ENCODE measurements at places on chromosomes 6 and 20.

GRCh38 chr6:29793036-29793356 is 34.6 kb upstream of the HLA-G start:
- DNase-seq: no peak

DNA sequence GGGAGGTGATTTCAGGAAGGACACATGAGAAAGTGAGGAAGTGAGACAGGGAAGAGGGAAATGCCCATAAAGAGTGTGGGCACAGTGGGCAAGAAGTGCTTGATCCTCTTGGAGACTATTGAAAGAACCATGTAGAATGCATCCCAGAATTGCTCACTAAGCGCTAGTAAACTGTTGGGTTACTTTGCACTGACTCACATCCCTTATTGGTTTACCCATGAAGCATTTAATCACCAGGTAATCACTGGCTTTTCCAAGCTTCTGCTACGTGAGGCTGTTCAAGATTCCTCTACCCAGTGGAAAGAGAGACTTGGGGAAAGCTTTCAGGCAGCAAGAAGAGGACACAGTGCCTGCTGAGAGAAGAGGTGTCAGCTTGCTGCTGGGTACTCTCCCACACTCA is 410.0 kb upstream of the JAG1 start:
- no peak for DNase-seq

- no peak for DNase-seq
Observed at GRCh38 chr20:1897965-1898464, 2.8 kb downstream of the SIRPA start.

DNA sequence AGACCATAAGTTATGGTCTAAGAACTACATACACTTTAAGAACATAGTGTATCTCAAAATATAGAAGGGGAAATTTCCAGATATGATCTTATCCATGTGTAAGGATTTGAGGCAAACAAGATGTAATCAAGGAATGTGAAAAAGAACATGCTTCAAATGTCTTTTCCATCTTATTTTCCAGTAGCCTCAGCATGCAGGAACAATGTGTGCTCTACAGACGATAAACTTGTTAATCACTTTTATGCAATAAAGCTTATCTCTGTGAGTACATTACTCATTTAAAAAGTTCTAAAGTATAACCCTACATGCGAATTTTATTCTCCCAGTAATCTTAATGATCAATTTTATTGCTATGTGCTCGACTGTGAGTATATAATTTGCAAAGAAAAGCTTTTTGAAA is 185.2 kb downstream of the ALDH8A1 start:
- no peak for DNase-seq

GRCh38 chr20:21384308-21384892 is 12.9 kb downstream of the NKX2-4 start:
- no peak for DNase-seq

- DNase-seq: peak; percentile 22
Observed at GRCh38 chr20:53282217-53282955, 310.2 kb downstream of the TSHZ2 start.

- peak; percentile 66 for DNase-seq
Observed at GRCh38 chr6:44078827-44079671, 48.2 kb downstream of the MRPL14 start.

DNA sequence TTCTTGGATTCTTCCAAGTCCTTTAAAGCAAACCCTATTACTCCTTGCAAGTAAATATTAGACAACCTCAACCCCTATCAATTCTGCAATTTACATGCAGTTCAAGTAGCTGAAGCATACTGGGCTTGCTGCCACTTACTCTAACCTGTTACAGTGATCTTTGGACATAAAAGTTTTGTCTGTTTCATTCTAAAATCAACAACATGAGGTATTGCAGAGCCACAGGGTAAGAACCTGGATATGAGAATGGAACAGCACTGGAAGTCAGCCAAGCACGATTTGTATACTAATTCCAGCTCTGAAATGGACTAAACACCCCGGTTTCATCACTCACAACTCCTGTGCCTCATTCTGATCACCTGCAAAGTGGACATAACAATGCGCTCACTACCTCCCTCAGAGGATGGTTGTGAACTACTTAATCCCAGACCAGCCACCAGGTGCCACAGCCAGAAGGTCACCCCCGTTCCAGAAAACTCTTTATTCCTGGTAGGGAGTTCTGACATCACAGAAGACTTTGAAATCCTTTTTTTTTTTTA is 270.0 kb downstream of the ADGB start:
- DNase-seq: no peak

DNA sequence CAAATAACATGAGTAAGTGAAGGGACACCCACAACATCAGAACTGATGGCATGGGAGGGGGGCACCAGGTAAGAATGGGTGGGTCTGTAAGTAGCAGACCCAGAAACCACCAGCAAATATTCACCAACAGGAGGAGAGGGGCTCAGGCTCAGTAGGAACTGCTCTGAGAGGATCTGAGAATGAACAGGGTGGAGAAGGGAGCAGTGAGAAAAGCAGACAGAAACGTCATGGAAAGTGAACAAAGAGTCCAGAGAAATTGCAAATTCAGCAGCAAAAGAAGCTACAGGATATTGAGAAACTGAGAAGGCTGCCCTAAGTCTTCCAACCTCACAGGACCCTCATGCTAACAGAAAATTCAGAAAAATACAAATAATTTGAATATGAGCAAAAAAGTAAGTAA is 121.3 kb downstream of the KIF16B start:
- DNase-seq: no peak

GRCh38 chr6:153947808-153948447 is 91.1 kb upstream of the OPRM1 start:
- peak; percentile 10 for DNase-seq

DNA sequence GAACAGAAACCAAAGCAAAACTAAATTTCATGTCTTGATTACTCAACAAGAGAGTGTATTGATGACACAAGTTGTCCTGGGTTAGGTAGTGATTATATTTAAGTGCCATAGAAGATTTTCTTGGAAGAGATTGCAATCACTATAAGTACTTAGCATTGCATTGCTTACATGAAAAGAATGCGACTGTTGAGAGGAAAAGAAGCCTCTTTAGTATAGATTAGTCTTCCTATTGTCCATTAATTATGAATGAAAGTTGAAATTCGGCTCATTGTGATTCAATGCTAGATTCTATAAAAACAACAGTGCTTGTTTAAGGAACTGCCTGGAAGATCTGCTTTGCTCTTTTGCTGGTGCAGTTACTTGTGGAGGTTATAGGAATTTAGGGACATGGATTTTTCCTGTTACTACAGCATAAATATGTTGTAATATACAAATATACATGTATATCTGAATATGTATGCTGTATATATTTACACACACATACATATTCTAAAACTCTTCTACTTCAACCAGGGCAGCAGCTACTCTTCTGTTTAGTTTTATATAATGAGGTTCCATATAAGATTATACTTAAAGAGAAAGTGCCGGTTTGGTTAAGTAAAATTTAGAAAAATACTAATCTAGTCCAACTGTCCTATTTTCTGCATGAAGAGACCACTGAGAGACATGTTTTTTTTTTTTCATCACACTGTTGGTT is 796.3 kb downstream of the KIF16B start:
- DNase-seq: no peak

DNA sequence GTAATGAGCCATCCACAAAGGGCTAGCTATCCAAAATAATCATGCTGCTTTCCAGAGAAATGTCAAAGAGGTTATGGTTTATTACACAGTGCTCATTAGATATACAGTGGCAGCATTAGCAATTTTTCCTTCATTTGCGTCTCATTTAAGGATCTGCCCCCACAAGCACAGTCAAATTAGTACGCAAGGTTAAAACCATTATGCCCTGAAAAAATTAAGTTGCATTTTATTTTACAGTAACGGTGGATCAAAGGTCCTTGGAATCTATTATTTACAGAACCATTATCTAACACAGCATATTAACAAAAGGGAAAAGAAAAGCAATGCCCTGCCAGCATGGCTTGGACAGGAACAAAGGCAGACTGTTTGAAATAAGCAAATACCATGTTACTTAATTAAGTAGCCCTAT is 144.8 kb downstream of the PDSS2 start:
- DNase-seq: no peak

DNA sequence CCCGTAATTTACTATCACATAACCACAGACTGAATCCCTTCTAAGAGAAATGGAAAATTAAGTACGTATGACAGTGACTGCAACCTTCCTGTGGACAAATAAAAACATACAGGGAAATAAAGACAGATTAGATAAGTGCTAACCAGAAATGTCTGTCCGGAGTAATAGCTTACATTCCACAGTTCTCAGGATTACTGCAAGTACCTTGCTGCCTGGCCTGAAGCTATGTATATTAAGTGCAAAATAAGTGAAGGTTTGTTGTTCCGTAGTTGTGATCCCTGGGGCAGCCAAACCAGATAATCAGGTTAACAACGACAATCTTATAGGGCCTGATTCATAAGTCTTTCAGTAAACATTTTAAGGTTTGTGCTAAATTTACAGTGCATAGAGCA is 2.8 kb downstream of the NEDD9 start:
- DNase-seq: peak; percentile 65

- DNase-seq: no peak
Observed at GRCh38 chr20:63372971-63373885, 12.1 kb upstream of the CHRNA4 start.

DNA sequence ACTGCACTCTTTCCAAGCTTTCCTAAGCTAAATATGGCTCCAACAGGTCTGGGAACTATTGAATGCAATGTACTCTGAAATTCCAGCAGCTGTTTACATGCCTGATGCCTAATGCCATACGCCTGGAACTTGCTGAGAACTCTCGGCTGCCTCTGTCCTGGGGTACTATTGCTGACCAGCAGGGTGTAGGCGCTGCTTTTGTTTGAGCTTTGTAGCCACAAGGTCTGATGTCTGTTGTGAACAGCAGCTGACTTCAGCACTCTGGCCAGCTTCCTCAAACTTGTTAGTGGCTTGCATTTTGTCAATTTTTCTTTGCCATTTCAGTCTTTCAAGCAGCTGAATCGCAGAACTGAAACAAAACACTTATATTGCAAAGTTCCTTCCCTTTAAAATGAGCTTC is 26.7 kb downstream of the SAYSD1 start:
- DNase-seq: peak; percentile 53

GRCh38 chr6:13575377-13575775 is 975 bp downstream of the SIRT5 start:
- no peak for DNase-seq

DNA sequence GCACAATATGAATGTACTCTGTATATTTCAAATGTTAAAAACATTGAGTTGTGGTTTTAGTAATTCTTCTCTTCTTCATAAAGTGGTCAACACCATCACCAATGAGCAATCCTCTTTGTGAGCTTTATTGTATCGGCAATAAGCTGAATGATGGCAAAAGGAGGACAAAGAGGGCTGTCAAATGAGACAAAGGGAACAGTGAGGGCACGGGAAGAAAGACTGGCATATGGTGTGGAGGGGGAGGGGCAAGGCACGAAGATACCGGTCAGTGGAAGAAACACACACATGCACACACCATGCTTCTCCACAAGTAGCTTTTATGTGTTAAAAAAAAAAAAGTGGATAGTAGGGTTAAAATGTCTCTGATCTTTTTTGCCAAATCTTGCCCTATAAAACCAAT is 506.8 kb upstream of the CITED2 start:
- DNase-seq: no peak

DNA sequence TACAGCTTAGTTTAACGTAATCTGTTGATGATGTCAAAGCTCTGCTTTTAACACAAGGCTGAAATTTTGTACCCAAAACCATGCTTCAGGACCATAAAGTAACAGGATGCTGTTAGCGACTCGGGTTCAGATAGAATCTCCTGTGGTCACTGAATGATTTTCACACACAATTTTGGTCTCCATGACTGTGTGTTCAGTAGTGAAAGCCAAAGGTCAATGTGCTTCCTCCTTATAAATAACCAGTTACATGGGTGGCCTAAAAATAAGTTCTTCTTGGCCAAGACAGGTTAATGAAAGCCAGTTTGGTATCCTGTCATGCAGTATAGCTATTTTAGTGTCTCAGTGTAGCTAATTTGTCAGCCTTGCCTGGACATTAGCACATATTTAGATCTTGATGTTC is 19.1 kb upstream of the LOC128125822 start:
- no peak for DNase-seq

DNA sequence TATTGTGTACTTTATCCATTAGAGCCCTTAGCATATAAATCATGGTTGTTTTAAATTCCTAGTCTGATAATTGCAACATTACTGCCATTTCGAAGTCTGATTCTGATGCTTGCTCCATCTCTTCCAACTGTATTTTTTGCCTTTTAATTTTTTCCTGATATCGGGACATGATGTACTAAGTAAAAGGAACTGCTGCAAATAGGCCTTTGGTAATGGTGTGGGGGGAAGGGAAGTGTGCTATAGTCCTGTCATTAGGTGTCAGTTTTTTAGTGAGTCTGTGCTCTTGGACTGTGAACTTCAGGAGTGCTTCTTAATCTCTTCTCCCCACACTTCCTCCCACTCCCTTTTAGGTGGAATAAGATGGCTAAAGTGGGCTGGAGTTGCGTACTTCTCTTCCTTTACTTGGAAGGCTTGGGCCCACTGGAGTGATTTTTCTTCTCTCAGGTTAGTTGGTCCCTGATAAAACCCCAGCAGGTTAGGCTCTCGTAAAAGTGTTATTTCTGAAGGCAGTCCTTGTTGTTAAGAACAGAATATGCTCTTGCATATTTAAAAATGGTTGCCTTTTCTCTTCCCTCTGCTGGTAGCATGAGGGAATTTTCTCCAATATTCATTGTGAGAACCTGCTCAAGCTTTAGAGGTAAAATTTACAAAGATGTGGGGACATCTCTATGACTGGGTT is 18.1 kb downstream of the STXBP5 start:
- DNase-seq: no peak

GRCh38 chr6:147170269-147170668 is 33.9 kb upstream of the STXBP5 start:
- peak; percentile 52 for DNase-seq

GRCh38 chr20:38633577-38634093 is 32.0 kb downstream of the ARHGAP40 start:
- DNase-seq: peak; percentile 52

DNA sequence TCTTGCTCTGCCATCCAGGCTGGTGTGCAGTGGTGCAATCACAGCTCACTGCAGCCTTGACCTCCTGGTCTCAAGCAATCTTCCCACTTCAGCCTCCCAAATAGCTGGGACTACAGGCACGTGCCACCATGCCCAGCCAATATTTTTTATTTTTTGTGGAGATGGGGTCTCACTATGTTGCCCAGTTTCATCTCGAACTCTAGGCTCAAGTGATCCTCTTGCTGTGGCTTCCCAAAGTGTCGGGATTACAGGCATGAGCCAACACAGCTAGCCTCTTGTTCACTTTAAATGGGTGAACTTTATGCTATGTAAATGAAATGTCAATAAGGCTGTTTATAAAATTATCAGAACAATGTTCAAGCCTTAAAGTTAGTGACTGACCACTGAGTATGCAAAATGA is 37.1 kb downstream of the SAMD3 start:
- no peak for DNase-seq
